ENCODE measurements at places on chromosomes 7 and 10.
A peak's percentile ranks its signal among the peaks of the same experiment; 100 is the strongest.

DNA sequence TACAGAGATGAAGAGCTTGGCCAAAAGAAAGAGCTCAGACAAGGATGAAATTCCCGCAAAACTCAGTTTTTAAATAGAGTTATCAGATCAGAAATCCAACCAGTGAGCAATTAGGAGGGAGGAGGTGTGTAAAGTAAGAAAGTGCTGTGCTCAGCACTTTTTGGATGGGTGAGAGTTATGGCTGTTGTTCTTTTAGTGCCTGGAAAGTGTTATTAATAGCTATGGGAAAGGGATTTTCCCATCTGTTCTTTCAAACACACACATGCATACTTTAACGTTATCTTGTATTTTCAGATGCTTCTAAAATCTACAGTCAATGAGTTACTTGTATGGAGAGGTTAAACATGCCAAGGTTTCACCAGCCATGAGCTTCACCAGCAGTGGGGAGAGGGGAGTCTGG, 107.3 kb upstream of the TMEM72 start:
- DNase-seq, result no peak

GRCh38 chr10:72295330-72295910, 21.7 kb downstream of the DDIT4 start:
- DNase-seq, result no peak

DNA sequence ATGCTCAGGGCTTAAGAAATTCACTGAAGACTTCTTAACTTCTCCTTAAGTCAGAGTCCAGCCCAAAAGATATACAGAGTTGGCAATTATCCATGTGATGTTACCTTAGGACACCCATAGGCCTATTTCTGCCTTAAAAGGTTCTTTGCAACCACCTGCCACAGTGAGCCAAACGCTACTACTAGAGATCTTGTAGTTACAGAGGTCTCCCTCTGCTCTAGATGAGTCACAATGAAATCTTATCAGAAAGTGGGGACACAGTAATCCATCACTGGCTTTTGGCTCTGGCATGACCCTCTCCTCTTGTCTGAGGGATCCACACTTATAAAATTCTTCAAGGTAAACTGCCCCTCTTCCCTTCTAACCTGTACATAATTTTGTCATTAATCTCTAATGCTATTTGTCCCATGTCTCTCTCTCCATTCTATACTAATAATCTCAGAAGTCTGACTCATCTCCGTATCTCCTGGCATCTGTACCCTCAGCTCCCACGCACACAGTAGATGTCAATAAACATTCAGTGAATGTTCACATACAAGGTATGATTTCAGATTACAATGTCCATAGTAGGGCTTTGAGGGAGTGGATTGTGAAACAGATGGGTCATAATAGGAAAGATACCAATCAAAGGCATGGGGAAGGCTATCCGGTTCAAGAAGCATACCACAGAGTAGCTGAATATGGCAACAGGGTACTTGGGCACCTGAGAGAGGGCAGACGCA, 112.1 kb downstream of the SGMS1 start:
- no peak for DNase-seq

GRCh38 chr10:14547816-14548215, 217.1 kb upstream of the FRMD4A start:
- no peak for DNase-seq

DNA sequence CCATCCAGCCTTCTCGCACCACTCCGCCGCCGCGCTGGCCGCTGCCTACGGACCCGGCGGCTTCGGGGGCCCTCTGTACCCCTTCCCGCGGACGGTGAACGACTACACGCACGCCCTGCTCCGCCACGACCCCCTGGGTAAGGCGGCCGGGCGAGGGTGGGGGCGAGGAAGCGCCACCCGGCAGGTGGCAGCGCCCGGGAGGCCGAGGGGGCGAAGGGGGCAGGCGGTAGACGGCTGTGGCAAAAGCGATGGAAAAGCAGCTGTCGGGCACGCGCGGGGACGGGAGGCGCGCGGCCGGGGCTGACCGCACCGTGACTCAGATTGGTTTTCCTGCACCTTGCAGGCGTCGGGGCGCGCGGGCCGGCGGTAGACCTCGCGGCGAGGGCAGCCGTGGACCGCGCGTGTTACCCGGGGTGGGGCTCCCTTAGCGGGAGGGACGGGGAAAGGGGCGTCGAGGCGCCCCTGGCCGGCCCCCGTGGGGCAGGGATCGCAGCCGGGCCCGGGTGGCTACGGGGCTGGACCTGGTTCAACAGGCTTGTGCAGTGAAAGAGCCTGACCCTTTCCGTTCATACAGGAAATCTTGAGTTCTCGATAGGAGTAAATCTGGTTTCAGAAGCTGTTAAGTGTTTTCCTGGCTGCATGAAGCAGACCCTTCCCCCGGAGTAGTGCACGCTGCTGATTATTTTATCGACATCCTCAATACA, 608 bp downstream of the HHEX start:
- DNase-seq, result no peak

DNA sequence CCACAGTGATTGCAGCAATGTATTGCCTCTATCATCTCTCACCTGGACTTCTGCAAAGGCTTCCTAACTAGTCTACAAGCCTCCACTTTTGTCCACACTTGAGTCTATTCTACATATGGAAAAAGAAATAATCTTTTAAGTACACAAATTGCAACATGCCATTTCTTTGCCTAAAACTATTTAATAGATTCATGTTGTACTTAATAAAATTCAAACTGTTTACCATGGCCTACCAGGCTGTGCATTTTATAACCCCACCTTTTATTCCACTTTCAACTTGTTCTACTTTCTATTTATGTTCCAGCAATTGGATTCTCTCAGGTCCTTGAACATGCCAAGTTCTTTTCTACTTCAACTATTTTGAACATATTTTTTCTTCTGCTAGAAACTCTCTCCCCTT, 128.7 kb downstream of the GPR85 start:
- no peak for DNase-seq

- peak; percentile 31 for DNase-seq
Measured at GRCh38 chr10:93080350-93081046, 6.8 kb downstream of the CYP26A1 start.

GRCh38 chr10:103905441-103905840, 12.5 kb downstream of the STN1 start:
- peak; percentile 94 for DNase-seq

GRCh38 chr7:97422046-97422445, 304.5 kb downstream of the SDHAF3 start:
- no peak for DNase-seq

DNA sequence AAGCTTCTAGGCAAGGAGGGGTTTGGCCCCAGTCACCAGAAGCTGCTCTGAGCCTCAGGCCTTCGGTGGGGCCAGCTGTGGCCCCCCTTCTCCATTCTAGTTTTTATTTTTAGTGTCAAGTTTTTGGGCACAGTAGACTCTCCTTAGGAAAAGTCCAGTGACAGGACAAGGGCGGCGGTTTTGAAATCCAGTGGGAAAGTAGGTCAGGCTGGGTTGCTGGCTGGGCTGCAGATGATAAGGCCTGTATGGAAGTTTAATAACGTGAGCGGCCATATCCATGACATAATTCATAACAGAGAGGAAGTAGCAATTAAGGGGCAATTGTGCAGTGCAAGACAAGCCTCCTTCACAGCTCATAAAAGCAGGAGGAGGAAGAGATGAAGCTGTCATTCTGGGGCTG, 87.1 kb upstream of the ZNF716 start:
- DNase-seq, result no peak

DNA sequence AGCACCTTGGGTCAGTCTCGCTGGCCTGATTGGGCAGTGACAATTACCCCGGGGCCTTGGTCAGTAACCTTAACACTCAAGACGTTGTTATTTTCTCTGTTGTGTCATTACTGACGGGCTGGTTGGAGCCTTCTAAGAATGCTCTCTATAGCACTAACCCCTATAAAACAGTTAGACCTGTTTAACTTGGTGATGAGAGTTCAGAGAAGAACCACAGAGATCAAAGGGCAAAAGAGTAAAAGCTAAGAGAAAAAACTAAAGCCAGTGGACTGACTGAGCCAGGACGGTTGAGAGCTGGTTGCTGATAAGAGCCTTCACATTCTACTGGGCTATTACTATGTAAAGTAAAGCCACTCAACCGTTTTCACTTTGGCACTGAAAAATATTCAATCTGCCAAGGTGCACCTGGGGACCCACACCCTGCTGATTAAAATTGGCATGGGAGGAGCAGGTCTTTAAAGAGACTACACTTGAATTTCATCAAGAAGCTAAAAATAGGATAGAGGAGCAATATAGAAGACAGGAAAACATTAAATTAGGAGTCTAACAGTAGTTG, 13.6 kb upstream of the ITGB1 start:
- DNase-seq, result peak; percentile 72

GRCh38 chr10:106560925-106561640, 603.4 kb downstream of the SORCS1 start:
- no peak for DNase-seq

DNA sequence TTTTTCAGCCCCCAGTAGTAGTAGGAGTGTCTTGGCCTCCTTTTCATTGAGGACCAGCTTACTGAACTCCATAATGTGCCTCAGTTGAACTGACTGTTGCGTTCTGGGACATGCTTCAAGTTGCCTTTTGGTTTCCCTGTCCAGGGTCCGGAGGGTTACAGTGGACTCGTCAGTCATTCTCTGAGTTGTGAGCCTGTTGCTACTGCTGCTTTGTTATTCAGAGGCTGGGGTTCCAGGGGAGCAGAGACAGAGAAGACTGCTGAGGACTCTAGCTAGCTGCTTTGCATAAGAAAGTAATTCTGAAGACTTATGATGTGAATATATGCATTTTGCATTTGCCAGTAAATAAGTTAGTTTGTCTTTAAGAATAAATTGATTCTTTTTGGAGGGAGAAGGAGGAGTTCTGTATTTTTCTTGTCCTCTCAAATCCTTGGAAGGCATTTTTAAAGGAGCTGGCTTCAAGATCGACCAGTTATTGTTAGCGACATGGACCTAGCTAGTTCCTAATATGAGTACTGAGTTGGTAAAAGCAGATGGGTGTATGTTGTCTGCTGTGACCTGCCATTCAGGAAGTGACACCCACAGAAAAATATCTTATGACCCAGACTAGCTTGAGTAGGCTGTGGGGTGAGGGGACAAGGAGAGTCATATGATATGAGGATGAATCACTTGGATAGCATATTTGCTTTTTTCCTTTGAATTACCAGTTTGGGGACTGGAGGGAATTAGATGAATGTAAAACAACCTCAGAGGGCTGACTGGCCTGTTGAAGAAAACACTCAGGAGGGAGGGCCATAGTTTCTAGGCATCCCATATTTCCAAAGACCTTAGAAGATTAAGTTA, 8.3 kb downstream of the PI4K2A start:
- no peak for DNase-seq

GRCh38 chr10:73467206-73467605, 28.6 kb downstream of the PPP3CB start:
- no peak for DNase-seq

GRCh38 chr10:94583124-94583523, 37.5 kb downstream of the HELLS start:
- DNase-seq, result no peak

GRCh38 chr10:80461208-80462183, 7.4 kb downstream of the TSPAN14 start:
- DNase-seq, result no peak

- DNase-seq, result no peak
Measured at GRCh38 chr10:85596389-85596788, 770.2 kb downstream of the GRID1 start.

GRCh38 chr10:22934726-22935125, 6.9 kb downstream of the ARMC3 start:
- no peak for DNase-seq

DNA sequence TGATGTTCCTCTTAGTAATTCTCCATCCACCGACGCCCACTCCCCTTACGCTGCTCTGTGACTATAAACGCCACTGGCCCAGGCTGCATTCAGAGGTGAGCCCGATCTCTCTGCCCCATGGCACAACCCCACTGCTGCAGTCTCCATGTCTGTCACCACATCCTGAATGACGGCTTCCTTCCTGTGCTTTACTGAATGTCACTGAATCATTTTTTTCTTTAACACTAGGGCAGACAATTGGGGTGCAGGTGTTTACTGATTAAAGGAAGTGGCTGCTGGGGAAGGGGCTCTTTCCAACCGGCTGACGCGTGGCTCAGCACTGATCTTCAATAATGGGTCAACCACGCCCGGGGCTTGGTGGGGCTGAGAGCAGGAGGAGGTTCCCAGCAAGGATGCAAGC, 208.3 kb downstream of the USP6NL start:
- DNase-seq, result no peak

DNA sequence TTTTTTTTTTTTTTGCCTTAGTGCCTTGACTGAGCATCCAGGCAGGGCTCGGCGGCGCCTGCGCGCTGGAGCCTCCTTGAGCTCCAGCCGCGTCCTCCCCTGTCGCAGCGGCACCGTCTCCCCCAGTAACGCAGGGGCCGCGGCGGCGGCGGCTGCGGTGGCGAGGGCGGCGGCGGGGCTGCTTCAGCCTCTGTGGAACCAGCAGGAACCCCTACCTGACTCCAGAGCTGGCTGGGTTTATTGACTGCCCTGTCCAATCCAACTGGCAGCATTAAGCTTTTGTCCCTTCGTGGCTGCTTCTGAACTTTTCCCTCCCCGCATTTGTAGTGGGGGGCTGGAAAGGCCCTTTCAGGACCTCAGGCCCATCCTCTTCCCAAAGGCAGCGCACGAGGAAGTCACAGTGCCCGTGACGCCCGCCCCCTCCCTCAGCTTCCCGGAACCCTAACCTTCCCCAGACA, at the start of gene GPR85:
TSS of gene GPR85 (minus strand) at position 397 of the 458 bp plus-strand sequence. CDS start 2,106 bp downstream, outside the sequence.
- peak; percentile 70 for DNase-seq

- no peak for DNase-seq
Measured at GRCh38 chr10:108319434-108320222, 1155.1 kb upstream of the SORCS1 start.

DNA sequence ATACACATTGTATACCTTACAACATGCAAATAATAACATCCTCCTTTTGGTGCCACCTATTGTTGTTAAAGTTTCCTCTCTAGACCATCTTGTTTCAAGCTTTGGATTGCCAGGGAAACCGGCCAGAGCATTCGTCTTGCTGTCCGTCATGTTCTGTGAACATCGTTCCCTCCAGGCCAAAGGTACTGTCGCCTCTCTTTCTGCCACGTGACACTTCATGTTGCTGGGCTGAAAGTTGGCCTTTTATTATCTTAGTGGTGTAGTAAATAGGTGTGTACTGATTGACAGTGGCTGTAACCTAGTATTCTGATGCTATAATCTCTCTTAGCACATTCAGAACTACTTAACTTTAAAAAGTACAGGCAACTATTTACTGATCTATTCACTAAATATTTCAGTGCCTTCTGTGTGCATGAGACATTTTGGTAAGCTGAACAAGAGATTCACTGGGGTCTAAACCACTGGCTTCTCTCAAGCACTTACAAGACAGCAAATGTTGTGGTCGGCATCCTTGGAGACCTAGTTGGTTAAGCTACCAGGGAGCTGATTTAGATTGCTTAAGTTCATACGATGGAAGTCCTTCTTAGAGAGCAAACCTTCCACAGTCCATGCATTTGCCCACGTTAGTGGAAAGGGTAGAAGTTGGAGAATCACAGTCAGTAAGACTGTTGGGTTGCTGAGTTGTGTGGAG, 52.4 kb downstream of the SHH start:
- DNase-seq, result no peak

DNA sequence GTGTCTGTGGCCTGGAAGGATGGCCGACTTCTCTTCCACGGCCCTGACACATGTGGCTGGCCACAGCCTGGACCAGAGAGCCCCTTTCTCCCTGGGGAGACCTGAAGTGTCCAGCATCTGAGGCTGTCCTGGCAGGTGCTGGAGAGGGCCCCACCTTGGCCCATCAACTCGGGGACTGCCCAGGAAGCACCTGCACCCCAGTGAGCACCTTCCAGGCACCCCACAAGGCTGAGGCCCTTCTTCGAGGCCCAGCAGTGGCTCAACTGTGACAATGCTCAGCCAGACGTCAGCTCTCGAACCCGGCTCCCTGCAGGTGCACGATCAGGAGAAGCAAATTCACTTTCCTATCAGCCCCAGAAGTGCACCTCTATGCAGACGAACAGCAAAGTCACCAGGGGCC, 24.3 kb downstream of the RGS10 start:
- no peak for DNase-seq

All from cerebellar cortex (tissue), 1 donor.